DMS53 (cell line): ENCODE measurements at places on chromosomes 3 and 15.

DNA sequence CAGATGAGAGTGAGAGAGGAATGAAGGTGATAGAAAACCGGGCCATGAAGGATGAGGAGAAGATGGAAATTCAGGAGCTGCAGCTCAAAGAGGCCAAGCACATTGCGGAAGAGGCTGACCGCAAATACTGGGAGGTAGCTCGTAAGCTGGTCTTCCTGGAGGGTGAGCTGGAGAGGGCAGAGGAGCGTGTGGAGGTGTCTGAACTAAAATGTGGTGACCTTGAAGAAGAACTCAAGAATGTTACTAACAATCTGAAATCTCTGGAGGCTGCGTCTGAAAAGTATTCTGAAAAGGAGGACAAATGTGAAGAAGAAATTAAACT, 88.9 kb downstream of the EOMES start:
- DNase-seq: peak; percentile 58

- DNase-seq: no peak
These were observed 179.3 kb upstream of the ANKRD28 start for GRCh38 chr3:15977090-15977489.

- peak; percentile 6 for DNase-seq
These were observed 168.6 kb downstream of the DTWD1 start for GRCh38 chr15:49789436-49789835.

GRCh38 chr3:156649681-156650080, 24.7 kb upstream of the TIPARP start:
- no peak for DNase-seq

DNA sequence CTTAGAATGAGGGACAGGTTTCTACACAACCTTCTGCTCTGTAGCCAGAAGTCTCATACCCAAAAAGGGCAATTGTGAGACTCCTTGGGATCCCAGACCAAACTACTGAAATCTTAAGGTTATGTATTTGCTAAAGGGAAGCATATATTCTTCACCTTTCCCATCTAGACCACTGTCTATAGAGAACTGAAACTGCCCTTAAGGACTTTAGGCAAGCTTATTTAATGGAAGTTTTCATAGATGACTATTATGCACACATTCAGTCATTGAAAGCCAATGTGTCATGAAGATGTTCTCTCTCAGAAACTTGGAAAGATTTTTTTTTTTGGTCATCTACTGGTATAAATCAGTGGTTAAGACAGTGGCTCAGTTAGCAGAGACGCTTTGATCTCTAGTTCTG, 365.3 kb downstream of the MCTP2 start:
- no peak for DNase-seq

- DNase-seq: no peak
These were observed 6.8 kb upstream of the KBTBD12 start for GRCh38 chr3:127908202-127908601.

- DNase-seq: peak; percentile 3
These were observed 1.2 kb downstream of the CACNA2D2 start for GRCh38 chr3:50502225-50502583.

DNA sequence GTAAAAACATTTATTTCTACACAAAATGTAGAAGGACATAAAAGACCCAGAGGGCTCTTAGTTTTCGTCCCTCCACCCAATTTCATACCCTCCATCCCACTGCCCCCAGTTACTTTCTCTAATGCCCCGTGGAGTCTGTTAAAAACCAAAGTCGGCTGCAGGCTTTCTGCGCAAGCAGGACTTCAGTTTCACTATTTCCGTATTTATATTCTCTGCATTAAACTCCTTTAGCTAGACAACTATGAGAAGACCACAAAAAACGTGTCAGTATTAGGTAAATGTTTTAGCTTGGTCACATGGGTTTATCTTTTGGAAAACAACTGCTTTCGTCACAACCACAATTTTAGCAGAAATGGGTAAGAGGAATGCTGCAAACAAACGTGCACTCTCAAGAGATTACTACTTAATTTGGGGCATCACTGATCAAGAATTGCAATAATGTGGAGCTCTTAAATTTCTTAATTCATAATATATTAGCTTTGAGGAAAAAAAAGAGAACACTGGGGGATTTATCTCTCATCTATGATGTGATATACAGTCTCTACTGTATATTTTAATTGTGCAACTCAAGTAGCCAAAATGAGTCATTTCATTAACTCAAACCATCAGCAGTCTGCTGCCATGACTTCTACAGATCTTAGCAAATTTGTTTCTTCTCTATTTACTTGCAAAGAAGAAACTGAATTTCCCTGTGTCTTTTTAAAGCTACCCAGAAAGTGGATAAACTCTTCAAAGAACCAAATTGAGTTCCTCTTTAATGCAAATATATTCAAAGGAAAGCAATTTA, 740 bp upstream of the NSMCE3 start:
- DNase-seq: peak; percentile 25

- no peak for DNase-seq
These were observed 22.1 kb upstream of the LYZL4 start for GRCh38 chr3:42432485-42432884.

- peak; percentile 67 for DNase-seq
These were observed 24.5 kb upstream of the TRAK1 start for GRCh38 chr3:42066516-42067181.

DNA sequence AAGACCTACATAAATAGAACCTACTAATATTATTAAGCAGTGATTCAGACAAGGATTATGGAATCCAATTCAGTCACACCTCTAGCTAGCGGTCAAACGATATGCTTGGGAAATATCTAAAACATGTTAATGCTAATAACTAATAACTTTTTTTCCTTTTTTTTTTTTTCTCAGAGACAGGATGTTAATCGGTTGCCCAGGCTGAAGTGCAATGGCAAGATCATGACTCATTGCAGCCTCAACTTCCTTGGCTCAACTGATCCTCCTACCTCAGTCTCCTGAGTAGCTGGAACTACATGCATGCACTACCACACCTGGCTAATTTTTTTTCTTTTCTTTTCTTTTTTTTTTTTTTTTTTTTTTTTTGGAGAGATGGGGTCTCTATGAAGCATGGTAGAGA, 124.1 kb downstream of the NR2E3 start:
- DNase-seq: no peak

DNA sequence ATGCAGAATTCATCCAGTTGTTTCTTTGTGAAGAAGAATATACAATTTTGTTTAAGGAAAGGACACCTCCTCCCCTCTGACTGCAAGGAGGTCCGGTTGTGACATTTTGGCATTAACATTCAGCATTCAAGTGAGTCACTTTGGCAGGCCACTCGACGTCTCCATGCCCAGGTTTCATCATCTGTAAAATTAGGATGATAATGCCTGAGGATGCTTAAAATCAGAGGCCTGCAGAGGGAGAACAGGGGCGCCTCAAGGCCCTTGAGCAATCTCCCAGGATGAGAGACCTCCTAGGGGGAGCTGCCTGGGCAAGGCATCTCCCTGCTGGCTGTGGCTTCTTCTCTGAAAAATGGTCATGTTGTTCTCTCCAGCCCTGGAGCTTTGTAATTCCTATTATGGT, 236.0 kb downstream of the CACNA2D3 start:
- DNase-seq: no peak

GRCh38 chr3:132079147-132079546, 44.3 kb upstream of the CPNE4 start:
- DNase-seq: no peak

DNA sequence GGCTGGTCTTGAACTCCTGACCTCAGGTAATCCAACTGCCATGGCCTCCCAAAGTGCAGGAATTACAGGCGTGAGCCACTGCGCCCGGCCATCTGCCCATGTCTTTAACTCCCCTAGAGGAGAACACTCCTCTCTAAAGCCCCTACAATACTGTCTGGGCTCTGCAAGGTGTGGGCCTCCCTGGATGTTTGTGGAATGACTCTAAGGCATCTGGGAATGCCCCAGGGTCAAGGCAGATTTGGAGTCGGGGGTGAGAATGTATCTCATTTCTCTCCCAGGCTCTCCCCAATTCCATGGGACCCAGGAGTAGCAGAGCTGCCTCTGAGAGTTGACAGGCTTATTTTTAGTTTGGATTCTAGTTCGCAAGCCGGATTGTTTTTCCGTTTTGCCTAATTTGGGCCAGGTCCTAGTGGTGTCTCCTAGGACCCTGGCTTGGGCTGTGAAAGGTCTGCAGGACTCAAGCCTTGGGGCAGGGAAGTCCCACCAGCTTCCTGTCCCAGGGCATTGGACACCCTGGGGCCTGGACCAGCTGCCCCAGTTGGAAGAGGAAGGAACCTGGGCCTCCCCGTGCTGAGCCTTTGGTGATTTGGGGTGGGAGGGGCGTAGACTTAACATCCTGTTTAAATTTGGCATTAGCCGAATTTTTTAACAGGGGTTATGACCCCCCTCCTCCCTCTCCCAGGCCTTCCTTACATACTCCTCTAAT, 53.5 kb downstream of the MAGEF1 start:
- no peak for DNase-seq

DNA sequence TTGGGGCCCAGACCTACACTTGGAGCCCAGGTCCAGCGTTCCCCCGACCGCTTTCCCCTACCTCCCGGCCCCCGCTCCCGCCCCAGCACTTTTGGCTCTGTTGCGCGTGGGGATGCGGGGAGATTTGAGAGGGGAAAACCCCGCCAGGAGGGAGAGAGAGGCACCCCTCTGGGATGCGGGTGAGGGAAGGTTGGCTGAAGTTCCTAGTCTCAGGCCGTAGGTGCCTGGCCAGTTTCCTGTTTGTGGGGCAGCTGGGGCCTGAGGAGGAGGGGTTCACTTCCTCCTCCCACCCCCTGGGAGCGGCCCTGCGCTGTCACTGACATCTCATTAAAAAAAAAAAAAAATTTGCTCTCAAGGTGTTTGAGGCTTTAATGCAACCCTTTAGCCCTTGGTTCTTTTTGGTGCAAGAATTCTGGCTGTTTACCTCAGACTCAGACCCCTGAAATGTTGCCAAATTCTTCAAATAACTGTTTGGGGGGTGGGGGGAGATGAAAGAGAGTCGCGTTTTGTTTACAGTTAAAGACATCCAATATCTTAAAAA, 2.6 kb downstream of the FAM43A start:
- DNase-seq: peak; percentile 20

DNA sequence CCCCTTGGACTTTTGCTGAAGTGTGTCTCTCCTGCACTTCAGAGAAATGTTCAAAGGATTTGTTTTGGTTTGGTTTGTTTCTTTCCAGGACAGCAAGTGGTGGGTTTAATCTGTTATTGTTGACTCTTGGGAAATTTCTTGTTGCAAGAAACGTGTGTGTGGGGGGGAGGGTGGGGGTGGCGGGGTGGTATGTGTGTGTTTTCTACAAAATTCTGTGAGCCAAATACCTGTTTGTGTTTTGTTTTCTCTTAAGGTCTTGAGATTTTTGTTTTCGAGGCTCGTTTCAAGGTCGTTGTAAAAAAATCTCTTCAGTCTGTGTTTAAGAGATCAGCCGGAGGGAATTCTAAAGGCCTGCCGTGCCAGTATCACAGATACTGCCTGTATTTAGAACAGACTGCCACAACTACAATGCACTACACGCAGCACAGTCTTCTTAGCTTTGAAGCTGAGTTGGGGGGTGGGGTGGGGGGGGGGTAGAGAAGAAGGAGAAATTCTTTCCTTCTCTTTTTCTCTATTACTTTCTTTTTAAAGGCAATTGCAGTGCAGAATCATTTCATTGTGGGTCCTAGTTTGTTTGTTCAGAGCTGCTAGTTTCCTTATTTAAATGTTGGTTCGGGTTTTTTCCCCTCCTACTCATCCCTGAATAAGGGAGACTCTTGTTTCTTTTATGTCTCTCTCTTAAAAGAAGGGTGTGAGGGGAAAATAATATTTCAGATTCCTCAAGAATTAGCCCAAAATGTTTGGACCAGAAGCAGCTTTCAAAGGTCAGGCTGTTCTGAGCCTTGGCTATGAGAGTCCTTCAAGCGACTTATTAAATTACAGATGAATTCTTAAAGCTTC, 1.4 kb upstream of the BCL6 start:
- DNase-seq: peak; percentile 59

DNA sequence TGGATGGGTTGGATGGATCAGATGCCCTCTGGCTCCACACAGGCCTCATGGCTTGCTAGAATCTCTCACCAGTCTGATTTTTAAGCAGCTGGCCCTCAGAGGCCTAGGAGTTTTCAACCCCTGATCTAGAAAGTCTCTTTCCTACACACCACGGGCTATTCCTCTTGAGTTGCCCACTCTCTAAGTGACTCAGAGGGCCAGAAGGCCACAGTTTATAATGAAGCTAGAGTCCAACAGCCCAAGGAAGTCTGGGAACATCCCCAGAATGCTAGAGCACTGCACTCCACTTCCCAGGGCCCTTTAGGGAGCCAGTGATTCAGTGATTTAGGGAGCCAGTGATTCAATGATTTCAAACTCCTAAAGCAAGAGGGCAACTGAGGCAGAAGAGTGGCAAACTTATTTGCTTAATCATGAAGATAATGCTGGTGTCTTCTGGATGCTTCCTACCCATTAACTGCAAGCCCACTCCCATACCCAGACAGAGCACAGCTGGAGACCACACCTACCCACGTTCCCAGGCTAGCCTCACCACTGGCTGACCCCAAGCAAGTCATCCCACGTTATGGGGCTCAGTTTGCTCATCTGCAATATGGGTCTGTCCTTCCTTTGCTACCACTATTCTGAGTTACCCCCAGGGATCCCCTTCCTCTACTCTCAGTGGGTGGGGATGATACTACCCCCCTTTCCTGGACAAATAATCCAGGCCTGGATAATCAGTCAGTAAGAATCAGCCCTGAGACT, 36.7 kb downstream of the ABTB1 start:
- DNase-seq: no peak

DNA sequence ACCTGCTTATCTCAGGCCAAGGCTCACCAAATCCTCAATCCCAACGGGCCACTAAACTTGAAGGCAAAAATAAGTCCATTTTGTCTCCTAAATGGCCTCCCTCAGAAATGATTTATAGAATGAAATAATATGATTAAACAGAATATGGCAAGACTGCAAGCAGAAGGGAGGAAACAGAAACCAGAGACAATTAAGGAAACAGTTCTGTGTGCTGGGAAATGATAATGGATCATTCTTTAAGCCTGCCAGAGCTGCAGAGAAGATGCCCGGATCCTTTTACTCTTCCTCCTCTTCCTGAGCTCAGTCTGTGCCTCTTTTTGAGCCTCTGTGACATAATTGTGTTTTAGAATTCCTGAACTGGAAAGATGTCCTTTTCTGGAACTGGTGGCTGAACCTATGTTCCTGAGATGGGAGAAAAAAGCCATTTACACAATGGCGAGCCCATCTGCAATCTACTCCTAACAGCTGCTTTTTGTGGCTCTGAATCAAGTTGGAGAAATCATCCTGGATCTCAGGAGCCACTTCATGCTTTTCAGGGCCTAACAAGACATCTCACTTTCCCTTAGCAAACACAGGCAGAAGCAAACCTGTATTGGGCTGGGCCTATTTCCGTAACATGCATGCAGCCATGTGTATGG, 2.8 kb upstream of the ABHD2 start:
- DNase-seq: no peak
